ENCODE measurements at places on chromosomes 3 and 15.

DNA sequence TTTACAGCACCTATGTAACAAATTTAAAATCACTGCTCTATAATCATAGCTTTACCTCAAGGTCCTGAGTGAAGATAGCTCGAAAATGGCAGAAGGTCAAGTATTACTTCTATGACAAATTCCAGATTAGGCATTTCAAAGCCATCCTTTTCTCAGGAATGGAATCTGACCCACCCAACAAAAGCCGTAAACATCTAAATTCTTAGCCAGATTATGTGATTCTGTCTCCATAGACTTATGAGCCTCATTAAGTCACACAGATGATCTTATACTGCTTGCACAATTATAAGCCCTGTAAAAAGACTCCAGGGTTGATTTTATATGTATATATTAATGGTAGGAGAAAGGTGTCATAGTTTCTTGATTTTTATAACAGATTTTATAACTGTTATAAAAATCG, 56.9 kb downstream of the CEP152 start:
- DNase-seq: no peak

DNA sequence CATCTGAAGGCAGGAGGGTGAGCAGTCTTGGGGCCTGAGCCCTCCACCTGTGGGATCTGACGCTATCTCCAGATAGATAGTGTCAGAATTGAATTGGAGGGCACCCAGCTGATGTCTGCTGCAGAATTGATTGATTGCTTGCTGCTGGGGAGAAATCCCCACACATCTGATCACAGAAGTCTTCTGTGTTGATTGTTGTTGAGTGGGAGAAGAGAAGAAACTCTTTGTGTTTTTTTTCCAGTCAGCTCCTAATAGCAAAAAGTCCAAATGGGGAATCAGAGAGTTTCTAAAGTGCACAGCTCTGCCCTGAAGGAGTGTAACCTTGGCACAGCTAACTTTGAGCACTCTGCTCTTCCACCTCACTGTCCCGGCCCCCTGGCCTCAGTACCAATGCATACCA, 66.1 kb downstream of the RAB11A start:
- no peak for DNase-seq

- DNase-seq: no peak
Measured at GRCh38 chr15:29141308-29142128, 128.1 kb downstream of the NSMCE3 start.

DNA sequence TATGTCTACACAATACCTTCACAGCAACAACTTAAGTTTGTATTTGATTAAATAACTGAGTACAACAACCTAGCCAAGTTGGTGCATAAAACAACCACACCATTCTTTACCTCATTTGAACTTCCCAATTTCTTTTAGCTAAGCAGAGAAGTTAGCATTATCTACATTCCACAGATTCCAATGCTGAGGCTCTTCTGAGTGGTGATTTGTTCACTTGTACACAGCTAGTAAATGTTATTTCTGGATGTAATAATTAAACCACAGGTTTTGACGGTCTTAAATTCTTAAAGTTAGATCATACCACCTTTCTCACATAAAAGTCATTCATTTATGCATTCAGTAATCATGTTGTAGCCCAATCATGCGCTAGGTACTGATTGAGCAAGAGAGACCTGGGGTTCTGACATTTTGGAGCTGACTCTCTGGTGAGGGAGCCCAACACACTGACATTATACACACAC, 102.5 kb downstream of the SST start:
- no peak for DNase-seq

DNA sequence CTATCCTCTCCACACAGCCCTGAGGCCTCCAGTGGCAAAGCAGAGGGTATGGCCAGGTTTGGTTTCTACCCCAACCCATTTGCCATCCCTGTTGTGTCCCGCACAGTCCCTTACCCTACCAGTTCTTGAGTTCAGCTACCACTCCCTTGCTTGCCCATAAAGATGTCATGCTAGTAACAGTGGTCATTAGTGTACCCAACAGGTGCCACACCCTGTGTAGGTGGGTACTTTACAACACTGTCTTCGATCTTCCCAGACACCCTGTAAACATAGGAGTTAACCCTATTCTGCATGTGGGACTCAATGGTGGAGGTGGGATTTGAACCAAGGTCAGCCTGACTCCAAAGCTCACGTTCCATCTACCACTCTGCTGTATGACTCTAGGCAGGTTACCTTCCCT, 23.2 kb downstream of the LINGO1 start:
- DNase-seq: no peak

GRCh38 chr3:43273416-43273815, 12.9 kb upstream of the SNRK start:
- no peak for DNase-seq

DNA sequence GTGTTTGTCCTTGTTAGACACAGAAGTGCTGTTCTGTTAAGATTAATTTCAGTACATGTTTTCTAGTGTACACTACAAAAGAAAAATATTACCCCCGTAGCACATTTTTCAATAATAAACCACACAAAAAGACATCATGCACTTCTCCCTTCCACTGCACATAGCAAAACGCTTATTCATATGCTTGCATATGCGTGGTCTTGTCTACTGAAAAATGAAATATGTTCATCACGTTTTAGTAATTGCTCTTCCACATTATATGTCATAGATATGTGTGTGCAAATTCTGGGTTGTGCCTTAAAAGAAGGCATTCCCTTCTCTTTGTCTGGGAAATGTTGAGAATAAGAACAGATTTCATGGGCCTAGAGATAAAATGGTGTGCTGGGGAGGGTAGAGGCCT, 353.9 kb downstream of the NSUN3 start:
- no peak for DNase-seq

- DNase-seq: no peak
Measured at GRCh38 chr3:29281094-29281343, 148 bp downstream of the RBMS3 start.

DNA sequence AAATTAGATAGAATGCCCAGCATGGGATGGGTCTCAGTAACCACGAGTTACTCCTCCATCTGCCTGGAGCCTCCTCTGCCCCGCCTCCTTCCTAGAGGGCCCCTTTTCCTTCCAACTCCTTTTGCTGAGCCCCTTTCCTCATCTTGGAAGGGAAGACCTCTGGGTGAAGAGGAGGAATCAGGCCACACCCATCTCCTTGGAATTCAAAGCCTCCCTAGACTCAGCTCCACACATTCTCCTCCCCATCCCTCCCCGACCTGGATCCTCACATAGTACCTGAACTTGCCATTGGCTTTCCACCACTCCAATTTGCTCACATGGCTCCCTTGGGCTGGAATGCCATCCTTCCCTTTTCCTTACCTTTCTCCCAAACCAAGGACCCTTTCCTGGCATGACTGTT, 128.8 kb downstream of the SMAD6 start:
- DNase-seq: no peak

DNA sequence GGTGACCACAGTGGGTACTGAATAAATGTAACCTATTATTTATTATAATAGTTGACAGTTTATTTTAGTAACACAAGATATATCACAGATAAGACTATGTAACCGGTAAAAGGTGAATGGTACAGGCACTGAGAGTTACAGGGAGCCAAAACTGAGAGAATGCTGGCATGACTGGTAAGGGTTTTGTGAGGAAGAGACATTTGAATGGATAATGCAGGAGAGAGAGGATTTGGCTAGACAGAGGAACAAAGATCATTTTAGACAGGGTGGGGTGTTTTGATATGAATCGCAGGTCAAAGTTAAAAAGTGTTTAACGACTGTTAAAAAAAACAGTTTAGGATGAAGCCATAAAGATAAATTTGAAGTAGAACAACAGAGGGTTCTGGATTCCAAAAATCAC, 421.1 kb downstream of the ZBTB20 start:
- no peak for DNase-seq

DNA sequence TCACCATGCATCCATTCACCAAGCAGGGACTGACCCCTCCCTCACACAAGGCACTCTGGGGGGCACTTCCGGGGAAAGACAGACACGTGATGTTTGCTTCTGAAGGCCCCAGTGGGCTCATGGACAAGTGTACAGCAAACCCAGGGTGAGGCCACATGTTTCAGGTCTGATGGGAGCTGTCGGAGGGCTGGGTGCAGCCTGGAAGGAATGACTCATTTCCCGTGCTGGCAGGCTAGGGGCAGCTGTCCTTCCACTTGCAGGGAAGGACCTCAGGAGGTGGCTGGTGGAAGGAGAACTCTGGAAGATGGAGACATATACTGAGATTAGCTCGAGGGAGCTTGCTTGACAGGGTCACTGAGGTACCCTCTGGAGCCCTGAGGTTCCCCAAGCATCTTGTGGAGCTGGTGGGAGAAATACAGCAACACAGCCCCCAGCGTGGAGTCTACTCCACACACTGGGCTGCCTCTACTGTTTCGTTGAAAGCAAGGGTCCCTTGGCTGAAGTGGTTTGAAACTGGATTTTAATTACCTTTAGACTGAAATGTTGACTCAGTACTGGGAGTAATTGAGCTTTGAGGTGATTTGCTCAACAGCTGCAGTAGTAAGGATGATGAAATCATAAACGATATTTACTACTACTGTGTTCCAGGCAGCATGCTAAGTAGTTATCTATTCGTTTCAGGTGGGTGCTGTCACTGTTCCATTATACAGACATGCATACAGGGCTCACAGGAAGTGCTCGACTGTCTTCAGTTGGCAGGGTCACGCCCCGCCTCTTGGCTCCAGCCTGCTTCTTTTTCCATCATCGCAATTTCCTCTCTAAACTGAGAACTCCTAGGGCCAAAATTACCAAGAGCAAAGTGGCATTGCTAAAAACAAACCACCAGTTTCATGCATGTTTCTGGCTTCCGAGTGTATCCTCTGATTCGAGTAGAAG, 230.4 kb downstream of the ADAMTS17 start:
- DNase-seq: no peak

DNA sequence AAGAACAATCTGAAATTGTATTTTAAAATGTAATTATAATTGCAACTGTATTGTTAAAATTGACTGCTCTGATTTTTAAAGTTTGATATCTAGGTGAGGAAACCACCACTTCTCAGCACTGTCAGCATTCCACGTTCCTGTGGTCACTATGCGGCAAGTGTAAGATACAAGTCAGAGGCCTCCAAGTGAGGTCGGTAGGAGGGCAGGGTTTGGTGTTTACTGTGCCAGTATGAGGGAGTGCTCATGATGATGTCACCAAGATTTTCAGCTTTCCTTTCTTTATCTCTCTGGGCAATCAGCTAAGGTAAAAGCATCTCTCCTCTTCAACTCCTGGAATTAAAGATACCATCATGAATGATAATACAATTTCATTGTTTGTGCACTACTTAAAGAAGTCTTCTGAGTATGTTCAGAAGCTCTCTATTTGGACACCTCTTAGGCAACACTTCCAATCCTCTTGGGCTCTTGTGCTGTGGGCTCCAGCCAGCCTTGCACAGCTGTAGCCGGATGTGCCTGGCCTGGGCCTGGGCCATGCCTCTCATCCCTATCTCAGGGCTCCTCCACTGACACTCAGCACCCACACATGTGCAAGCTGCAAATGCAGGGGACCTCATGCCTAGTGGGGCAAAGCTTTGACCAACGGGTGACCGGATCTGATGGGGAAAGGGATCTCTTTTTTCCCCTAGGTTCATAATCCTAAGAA, 42.9 kb downstream of the CCR3 start:
- DNase-seq: peak; percentile 31

- DNase-seq: no peak
Measured at GRCh38 chr3:67077656-67078055, 79.5 kb downstream of the KBTBD8 start.

DNA sequence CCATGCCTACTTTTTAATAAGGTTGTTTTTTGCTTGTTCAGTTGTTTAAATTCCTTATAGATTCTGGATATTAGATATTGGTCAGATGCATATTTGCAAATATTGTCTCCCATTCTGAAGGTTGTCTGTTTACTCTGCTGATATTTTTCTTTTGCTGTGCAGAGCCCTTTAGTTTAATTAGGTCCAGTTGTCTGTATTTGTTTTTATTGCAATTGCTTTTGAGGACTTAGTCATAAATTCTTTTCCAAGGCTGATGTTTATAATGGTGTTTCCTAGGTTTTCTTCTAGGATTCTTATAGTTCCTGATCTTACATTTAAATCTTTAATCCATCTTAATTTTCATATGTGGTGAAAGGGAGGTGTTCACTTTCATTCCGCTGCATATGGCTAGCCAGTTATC, 77.4 kb downstream of the PTPRG start:
- DNase-seq: no peak

DNA sequence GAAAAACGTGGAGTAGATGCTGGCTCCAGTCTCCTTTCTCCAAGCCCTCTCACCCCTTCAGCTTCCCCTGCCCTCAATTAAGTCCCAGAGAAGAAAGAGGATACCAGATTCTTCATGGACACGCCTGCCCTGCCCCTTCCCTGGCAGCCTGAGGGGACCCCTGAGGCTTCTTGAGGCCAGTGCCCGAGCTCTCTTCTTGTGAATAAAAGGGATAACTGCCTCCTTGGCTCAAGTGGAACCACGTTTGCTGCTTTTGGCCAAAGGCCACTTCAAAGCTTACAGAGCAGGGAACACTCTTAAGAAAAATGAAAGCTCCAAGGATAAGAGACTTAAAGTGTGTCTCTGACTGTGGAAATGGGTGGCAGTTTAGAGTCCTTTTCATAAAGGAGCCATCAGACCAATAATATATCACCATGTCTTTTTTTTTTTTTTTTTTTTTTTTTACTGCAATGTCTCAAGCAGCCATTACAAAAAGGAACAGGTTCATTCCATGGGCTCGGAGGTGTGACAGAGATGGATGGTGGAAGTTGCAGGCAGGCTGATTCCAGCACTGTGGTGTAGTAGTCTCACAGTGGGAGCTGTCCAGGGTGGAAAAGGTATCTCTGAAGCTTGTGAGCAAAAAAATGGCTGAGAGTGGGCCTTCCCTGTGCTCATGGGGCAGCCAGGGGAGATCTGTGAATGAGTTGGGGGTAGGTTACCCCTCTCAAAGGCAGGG, 108.8 kb downstream of the SEMA5B start:
- no peak for DNase-seq

DNA sequence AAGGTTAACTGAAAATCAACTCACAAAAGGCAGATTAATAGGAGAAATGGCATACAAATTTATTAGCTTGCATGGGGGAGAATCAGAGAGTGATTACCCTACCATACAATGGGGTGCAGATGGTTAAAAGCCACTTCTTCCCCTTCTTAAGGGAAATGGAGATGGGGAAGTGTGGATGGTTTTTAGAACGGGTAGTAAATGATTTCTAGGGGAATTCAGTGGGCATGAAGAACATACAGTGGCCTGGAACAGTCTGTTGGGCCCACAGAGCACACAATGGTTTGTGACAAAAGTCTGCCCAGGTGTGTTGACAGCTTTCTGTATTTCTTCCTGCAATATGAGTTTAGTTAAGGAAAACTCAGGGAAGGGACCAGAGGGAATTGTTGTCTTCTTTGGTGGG, 61.0 kb downstream of the C3orf80 start:
- DNase-seq: no peak
